ENCODE measurements at places on chromosomes 5 and 9. TPM values are rescaled to one million over a fixed set of nuclear protein-coding genes. Genes with fewer than 3 reads are reported as not detected.
A peak's percentile ranks its signal among the peaks of the same experiment; 100 is the strongest.

- DNase-seq: no peak
Measured at GRCh38 chr9:113695901-113696300, 180.2 kb upstream of the ZNF618 start.

FOXD4 gene
- total RNA-seq: 0.14 TPM

UGT3A2 gene
- not detected for total RNA-seq

DNA sequence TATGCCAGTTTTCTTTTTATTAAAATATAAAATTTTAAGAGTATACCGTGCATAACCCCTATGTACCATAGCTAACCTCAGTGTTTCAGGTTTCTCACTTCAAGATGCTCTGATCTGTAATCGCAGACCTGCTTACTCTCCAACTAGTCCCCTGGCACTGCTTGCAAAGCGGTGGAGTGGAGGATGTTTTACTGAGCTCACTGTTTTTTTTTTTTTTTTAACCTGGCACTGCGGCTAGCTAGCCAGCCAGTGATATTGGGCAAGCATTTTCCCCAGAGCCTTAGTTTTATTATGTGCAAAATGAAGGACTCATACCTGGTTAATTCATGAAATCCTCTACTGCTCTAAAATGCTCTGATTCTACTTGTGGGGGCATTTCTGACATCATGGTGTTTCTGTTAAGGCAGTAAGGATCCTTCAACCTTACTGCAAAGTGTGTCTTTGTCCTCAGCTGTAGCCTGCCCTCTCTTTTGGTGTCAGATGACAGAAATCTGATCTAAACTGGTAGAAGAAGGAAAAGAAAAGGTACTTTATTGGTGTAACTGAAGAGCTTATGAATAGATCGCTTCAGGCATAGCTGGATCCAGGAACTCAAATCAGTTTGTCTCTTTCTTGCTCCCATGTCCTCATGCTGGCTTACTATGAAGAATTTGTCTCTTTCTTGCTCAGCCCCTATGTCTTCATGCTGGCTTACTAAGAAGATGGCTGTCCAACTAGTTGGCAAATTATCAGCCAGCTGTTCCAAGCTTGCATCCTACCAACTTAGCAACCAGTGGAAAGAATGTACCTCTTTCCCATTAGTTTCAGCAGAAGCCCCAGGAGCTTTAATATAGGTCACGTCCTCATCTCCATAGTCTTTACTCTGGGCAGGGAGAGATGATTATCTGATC, 59.8 kb downstream of the DOCK2 start:
- no peak for DNase-seq

DNA sequence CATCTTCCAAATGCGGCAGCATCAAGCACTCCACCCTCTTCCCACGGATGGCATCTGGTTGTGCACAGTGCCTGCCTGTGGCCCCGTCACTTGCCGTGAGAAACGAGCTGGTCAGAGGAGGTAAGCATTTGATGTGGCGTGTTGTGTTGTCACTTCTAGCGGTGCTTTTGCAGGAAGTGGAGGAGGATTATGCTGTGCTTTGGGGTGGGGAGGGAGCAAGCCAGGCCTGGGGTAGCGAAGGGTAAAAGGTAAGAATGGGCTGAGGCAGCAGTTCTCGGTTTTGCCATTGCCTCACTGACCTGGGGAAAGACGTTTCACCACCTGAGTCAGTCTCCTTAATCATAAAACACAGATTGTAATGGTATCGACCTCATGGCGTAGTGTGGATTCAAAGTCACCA, 2.3 kb upstream of the POMT1 start:
- DNase-seq: no peak

- no peak for DNase-seq
Measured at GRCh38 chr5:53569453-53569852, 9.0 kb downstream of the NDUFS4 start.

DNA sequence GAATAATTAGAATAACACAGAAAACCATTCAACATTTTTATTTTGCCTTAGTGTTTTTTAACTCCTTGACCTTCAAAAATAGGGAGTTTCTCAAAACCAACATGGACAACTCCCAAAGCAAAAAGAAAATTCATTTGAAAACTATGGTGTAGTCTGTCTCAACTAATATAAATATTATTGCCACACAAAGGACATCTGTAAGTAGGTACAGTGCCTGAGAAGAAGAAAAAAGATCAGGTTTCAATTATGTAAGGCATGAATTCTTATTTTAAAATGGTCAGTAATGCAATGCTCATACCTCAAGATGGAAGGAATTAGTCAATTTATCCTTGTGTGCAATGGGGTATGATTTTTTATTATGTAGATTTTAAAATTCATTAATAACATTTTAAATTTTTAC, 109.6 kb upstream of the CNTLN start:
- no peak for DNase-seq

DNA sequence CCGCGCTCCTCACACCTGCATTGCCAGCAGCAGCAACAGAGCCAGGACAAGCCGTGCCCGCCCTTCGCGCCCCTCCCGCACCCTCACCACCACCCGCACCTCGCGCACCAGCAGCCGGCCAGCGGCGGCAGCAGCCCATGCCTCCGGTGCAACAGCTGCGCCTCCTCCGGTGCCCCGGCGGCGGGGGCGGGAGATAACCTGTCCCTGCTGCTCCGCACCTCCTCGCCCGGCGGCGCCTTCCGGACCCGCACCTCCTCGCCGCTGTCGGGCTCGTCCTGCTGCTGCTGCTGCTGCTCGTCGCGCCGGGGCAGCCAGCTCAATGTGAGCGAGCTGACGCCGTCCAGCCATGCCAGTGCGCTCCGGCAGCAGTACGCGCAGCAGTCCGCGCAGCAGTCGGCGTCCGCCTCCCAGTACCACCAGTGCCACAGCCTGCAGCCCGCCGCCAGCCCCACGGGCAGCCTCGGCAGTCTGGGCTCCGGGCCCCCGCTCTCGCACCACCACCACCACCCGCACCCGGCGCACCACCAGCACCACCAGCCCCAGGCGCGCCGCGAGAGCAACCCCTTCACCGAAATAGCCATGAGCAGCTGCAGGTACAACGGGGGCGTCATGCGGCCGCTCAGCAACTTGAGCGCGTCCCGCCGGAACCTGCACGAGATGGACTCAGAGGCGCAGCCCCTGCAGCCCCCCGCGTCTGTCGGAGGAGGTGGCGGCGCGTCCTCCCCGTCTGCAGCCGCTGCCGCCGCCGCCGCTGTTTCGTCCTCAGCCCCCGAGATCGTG, 517 bp downstream of the KCNN2 start:
- DNase-seq: no peak

GRCh38 chr5:174355995-174356394, 310.5 kb downstream of the NSG2 start:
- no peak for DNase-seq

DNA sequence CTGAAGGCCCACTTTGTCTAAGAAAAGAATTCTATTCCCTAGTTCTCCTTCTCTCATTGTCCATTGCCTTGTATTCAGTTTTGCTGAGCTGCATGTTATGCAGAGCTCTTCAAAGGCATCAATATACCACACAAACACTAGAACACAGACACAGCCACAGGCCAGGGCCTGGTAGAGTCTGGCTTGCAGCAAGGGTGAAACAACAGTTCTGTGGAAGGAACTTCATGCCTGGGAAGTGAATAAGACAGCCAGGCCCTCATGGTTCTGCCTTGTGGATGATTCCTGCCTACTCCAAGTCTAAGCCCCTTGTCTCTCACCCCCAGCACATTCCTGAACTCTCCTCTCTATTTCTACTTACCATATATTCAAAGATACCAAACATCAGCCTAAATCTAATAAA, 30.8 kb downstream of the KLHL3 start:
- no peak for DNase-seq

SMIM33 gene
- not detected for total RNA-seq

CYSTM1 gene
- 59.7 TPM for total RNA-seq

- no peak for DNase-seq
Measured at GRCh38 chr9:37004424-37004935, 29.6 kb downstream of the PAX5 start.

GRCh38 chr9:100167176-100167575, 68.1 kb downstream of the INVS start:
- DNase-seq: no peak

GRCh38 chr9:98117984-98118639, 910 bp downstream of the TRIM14 start:
- DNase-seq: peak; percentile 35

DNA sequence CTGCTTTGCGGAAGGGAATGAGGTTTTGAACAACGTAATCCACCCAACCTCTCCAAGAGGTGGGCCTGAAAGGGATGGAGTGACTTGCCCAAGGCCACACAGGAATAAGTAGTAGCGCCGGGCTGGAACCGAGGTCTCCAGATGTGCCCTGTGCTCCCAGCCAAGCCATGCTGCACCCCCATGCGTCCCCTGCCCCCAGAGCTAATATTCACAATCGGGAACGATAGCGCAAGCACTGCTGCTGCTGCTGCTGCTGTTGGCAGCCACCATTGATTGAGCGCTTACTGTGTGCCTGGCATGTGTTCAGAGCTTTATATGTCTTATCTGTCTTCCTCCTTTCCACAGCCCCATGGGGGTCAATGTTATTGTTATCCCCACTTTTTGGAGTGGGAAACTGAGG, 43.9 kb downstream of the AMBP start:
- no peak for DNase-seq

SLC6A18 gene
- total RNA-seq: not detected

GRCh38 chr5:10485142-10485795, 43.6 kb downstream of the ROPN1L start:
- peak; percentile 87 for DNase-seq

DNA sequence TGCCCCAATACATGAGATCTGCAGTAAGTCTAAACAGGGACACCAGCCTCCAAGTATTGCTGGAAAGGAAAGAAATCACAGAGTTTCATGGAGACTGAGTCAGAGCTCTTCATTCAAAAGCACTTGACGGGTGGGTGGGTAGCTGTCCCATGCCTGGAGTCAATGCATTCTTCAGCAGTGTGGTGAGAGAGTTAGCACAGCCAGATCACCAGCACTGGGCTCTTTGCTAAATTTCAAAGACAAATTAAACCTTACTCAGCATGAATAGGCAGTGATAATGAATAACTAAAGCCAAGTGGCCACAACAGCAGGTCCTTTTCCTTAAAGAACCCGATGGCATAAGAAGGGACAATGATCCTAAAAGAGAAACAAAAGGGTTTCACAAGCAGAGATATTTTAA, 192.4 kb downstream of the ACTL7B start:
- DNase-seq: no peak

ST6GALNAC6 gene
- total RNA-seq: 6.5 TPM

OLFM1 gene
- total RNA-seq: 37.9 TPM

GRCh38 chr9:104287253-104287878, 193.3 kb downstream of the SMC2 start:
- DNase-seq: no peak

DNA sequence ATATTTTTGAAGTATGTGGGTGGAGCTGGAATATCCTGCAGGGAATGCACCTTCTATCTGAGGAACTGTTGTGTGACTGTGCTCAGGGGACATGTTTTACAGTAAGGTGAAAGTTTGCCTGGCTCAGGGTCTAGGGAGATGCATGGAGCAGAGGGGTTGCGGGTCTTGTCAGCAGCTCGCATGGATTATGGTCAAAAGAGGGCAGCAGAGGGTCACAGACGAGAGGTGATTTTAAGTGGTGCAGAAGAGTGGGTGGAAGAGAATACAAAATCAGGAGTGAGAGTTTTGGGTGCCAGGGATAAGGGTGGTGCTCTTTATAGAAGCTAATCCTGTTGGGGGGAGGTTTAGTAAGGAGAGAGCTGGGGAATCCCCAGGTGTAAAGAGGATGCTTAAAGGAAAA, 53.5 kb upstream of the GRIN3A start:
- DNase-seq: peak; percentile 46

DNA sequence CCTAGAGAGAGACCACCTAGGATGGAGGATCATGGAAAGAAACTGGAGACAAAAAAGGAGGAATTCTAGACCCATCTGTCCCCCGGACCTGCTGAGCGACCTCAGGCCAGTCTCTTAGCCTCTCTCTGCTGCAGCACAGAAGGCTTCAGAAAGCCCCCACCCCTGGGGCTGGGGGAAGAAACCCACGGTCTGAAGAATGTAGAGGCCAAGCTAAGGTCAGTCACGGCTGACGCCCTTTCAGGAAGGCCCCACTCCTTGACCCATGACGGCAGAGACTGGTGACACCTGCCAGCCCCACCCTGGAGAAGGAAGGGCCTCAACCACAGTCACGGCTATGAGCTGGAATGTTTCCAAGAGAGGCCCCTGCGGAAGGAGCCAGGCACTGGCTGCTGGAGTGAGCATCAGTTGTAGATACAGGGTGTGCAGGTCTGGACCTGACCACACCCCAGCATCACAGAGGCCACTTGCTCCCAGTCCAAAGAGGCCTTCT, 120.5 kb upstream of the BOD1 start:
- no peak for DNase-seq

FGF18 gene
- total RNA-seq: not detected

DNA sequence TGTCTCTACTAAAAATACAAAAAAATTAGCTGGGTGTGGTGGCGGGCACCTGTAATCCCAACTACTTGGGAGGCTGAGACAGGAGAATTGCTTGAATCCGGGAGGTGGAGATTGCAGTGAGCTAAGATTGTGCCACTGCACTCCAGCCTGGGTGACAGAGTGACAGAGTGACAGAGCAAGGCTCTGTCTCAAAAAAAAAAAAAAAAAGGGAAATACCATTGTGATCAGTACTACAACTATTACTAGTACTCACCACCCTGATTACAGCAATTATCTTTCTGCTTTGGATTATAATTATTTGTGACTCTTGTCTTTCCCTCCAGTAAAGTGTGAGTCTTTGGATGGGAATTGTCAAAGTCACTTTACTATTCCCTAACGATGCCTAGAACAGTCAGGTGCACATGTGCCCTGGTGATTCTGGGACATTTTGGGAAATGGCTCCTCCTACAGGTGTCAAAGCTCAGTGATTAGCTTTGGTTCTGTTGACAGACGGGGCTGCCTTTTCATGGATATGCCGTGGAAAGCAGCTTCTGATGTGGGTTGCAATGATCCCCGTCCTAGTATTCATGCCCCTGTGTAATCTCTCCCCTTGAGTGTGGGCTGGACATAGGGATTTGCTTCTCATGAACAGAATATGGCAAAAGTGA, 31.8 kb upstream of the FRRS1L start:
- DNase-seq: no peak

- no peak for DNase-seq
Measured at GRCh38 chr5:59418808-59419207, 474.7 kb downstream of the PDE4D start.

- DNase-seq: no peak
Measured at GRCh38 chr5:37696190-37697021, 143.4 kb downstream of the GDNF start.

GRM6 gene
- not detected for total RNA-seq

- DNase-seq: no peak
Measured at GRCh38 chr5:133236541-133236951, 184.7 kb downstream of the HSPA4 start.

- no peak for DNase-seq
Measured at GRCh38 chr9:7622481-7622880, 177.1 kb downstream of the DMAC1 start.
